ENCODE measurements at places on chromosomes 13 and 19. TPM values are rescaled to one million over a fixed set of nuclear protein-coding genes. Genes with fewer than 3 reads are reported as not detected.

Gene ZNF225
- 3.6 TPM for total RNA-seq

Gene OR7C1
- not detected for total RNA-seq

Gene ATP1A3
- not detected for total RNA-seq

Gene CCNE1
- total RNA-seq: 3.0 TPM

Gene PNKP
- 90.3 TPM for total RNA-seq
